ENCODE measurements at places on chromosomes 12 and 14.

- DNase-seq, result no peak
These were observed 72.0 kb downstream of the NIN start for GRCh38 chr14:50758945-50759344.

DNA sequence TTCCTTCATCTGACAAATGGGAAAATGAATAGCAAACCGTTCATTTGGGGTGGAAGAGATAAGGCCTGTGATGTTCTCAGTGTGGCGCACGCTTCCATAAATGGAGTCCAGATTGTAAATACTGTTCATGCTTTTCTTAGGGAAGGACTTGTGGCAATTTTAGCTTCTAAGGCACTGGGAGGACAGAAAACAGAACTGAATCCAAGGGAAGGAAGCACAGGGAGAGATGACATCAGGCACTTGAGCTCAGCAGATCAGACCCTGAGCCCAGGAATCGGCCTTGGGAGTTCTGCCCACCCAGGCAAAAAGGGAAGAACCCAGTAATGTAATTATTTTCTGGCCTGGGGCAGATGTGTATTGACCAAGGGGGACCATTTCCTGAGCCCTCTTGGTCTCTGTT, 7.2 kb upstream of the SH2B3 start:
- DNase-seq, result no peak

DNA sequence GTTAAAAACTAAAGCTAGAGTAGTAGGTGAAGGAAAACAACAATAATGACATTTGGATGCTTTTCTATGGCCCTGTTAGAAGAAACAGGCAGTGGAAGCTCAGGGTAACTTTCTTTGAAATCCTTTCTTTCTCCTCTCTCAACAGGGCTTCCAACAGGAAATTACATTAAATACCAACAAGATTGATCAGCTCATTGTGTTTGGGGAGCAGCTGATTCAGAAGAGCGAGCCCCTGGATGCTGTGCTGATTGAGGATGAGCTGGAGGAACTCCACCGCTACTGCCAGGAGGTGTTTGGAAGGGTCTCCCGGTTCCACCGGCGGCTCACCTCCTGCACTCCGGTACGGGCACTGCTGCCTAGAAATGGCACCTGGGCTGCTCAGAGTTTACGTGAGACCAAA, 81.5 kb downstream of the ESR2 start:
- no peak for DNase-seq

DNA sequence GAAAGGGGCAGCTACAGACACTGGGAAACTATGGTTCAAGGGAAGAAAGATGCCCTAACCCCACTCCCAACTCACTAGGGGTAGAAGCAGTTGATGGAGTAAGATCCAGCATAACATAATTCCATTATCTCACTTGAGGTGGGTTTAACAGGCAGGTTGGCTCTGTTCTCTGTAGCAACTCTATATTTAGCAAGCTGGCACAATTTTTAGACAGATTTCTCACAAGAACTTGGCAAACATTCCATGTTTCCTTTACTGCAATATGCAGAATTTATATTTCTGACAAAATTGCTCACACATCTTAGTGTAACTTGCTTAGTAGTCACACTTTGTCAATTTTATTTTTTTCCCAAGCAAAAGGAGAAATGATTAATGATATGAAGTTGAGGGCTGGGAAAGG, 475.4 kb downstream of the RMST start:
- no peak for DNase-seq

DNA sequence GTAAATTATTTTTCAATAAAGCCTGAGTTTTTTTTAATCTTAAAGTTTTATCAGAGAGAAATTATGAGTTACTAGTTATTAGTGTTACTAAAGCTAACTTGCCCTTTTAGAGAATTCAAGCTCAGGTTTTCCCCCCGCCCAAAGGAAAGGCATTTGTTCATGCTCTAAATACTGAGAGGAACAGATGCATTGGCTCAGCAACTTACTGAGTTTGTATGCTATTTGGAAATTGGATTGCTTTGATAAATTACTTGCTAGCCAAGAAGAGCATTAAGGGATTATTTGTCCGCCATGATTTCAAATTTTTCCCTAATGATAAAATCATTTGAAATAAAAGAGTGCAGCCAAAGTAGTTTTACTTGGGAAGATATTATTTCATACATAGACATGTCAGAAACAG, 149.4 kb downstream of the METTL25 start:
- DNase-seq, result no peak

Measured in omental fat pad (tissue), 4 donors.